ENCODE measurements at places on chromosomes 2 and 18. TPM values are rescaled to one million over a fixed set of nuclear protein-coding genes. Genes with fewer than 3 reads are reported as not detected.
A peak's percentile ranks its signal among the peaks of the same experiment; 100 is the strongest.

DNA sequence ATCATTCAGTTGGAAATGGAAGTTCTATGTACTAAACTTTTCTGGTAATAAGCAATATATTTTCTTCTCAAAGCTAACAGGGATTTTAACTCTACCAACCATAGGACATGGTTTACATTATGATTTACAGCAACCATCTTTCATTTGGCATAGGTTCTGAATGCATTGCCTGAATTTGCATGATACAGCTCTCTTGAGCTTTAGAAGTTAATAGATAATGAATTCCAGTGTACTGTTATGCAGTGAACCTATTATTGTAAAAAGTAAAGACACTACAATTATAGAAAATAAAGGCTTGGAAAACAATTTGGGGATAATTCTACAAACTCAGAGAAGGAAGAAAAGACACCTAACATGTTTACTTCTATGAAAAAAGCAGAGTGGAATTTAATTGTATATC is 182.0 kb downstream of the GRB14 start:
- DNase-seq: no peak

- no peak for DNase-seq
Observed at GRCh38 chr18:31554776-31555175, 36.9 kb upstream of the TTR start.

- DNase-seq: no peak
Observed at GRCh38 chr2:133768658-133769435, 200.6 kb upstream of the NCKAP5 start.

- peak; percentile 53 for DNase-seq
Observed at GRCh38 chr2:19048593-19049266, 309.7 kb downstream of the OSR1 start.

MSH6 gene
- total RNA-seq: 82.7 TPM

GPR39 gene
- 14.5 TPM for total RNA-seq

SLC5A6 gene
- 65.8 TPM for total RNA-seq

UGT1A8 gene
- total RNA-seq: 0.10 TPM

VWA3B gene
- total RNA-seq: not detected

APOB gene
- total RNA-seq: 804 TPM

HSPE1 gene
- total RNA-seq: 194 TPM

PSD4 gene
- 22.6 TPM for total RNA-seq

RBM43 gene
- 4.6 TPM for total RNA-seq

Measured in hepatocyte (in vitro differentiated cells).